Muscle of leg (tissue), 16 donors: ENCODE measurements at places on chromosomes 1 and 21. TPM values are rescaled to one million over a fixed set of nuclear protein-coding genes. Genes with fewer than 3 reads are reported as not detected.

The SYCP1 gene
- not detected for total RNA-seq

The PTGS2 gene
- total RNA-seq: 1.1 TPM

The KRTAP13-3 gene
- total RNA-seq: not detected

The ATAD3B gene
- total RNA-seq: 13.7 TPM

The OR2L3 gene
- total RNA-seq: not detected

The FCRL6 gene
- total RNA-seq: not detected

The PTCH2 gene
- total RNA-seq: 2.7 TPM

The BCAN gene
- total RNA-seq: 0.58 TPM

The ARHGAP30 gene
- 1.3 TPM for total RNA-seq

The GREM2 gene
- 2.0 TPM for total RNA-seq

The ARHGAP29 gene
- total RNA-seq: 29.1 TPM

The S100A1 gene
- total RNA-seq: 4.7 TPM

The PLA2G2E gene
- total RNA-seq: not detected

The RIPPLY3 gene
- 0.09 TPM for total RNA-seq

The CLCN6 gene
- 7.5 TPM for total RNA-seq

The TP73 gene
- 0.71 TPM for total RNA-seq

The CD164L2 gene
- not detected for total RNA-seq

The BGLAP gene
- 1.2 TPM for total RNA-seq

The NUAK2 gene
- 0.40 TPM for total RNA-seq

The NR1I3 gene
- total RNA-seq: not detected

The PTPN22 gene
- total RNA-seq: 0.35 TPM

The HPCAL4 gene
- 1.8 TPM for total RNA-seq

The TCHH gene
- total RNA-seq: under 0.01 TPM

The C1orf146 gene
- total RNA-seq: not detected

The MCOLN2 gene
- 0.18 TPM for total RNA-seq

The CLDN19 gene
- 0.53 TPM for total RNA-seq

The SAMSN1 gene
- 2.2 TPM for total RNA-seq

The C21orf58 gene
- 4.0 TPM for total RNA-seq

The FOXD2 gene
- 0.22 TPM for total RNA-seq

The PGLYRP3 gene
- not detected for total RNA-seq

The FCN3 gene
- total RNA-seq: 0.75 TPM

The RABIF gene
- 4.3 TPM for total RNA-seq

The DYNLT5 gene
- 4.0 TPM for total RNA-seq

The CDK18 gene
- 3.1 TPM for total RNA-seq

The TMEM61 gene
- 0.04 TPM for total RNA-seq

The SH2D1B gene
- 0.27 TPM for total RNA-seq

The FMO1 gene
- total RNA-seq: 8.3 TPM

The CR1 gene
- 1.5 TPM for total RNA-seq

The C4BPA gene
- 0.09 TPM for total RNA-seq

The KIF14 gene
- 3.1 TPM for total RNA-seq

The TMCO1 gene
- 60.3 TPM for total RNA-seq

The ZYG11A gene
- total RNA-seq: under 0.01 TPM

The RGS13 gene
- total RNA-seq: 0.89 TPM

The ARHGEF16 gene
- total RNA-seq: 0.40 TPM

The TNNT2 gene
- total RNA-seq: 408 TPM

The DPH2 gene
- 14.0 TPM for total RNA-seq
